ENCODE measurements at places on chromosomes 3 and 15.

- DNase-seq, result no peak
Measured at GRCh38 chr3:21331857-21332256, 419.2 kb downstream of the ZNF385D start.

DNA sequence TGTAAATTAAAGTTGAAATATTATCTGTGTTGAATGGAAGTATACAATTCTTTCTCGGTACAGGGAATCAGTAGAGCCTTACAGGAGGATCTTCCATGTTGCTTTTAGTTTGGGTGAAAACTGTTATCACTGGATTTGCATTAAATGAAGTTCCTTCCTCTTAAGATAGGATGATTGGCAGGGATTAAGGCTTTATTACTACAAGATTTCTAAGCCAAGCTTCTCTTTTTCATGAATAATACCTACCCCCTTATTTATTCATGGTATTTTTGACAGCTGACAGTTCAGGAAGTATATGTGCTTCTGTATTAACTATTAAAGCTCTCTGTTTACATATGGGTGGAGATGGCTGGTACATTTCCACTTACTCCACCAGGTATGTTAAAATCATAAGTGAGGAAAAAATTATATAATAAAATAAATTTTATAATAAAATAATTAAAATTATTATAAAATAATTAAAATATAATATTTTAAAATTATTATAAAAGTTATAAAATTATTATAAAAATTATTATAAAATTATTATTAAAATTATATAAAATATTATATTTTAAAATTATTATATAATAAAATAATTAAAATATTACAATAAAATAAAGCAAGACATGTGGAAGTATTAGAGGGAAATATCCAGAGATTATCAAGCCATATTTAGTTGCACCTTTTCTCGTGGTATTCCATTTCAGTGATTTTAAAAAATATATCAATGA is 332.9 kb downstream of the ROBO2 start:
- DNase-seq, result no peak

- no peak for DNase-seq
Measured at GRCh38 chr15:92951800-92952457, 51.8 kb downstream of the CHD2 start.

GRCh38 chr3:168322941-168323340 is 227.2 kb upstream of the GOLIM4 start:
- no peak for DNase-seq

- no peak for DNase-seq
Measured at GRCh38 chr3:89851974-89852621, 744.7 kb downstream of the EPHA3 start.

- no peak for DNase-seq
Measured at GRCh38 chr15:85854345-85855097, 59.8 kb upstream of the KLHL25 start.

DNA sequence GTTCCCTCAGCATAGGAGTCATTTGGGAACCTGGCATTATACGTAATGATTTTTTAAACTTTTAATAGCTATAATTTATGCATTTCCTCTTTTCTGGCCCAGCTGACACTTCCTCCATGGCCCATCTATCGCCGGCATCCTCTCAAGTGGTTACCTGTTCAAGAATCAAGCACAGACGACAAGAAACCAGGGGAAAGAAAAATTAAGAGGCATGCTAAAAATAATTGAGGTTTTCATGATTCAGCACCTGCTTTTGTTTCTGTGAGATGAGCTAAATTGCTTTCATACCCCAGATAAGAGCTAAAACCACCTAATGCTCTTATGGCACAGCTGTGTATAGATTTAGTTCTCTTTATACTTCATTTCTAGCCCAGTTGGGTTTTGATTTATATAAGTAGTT is 1.7 kb downstream of the SPCS1 start:
- DNase-seq, result no peak

DNA sequence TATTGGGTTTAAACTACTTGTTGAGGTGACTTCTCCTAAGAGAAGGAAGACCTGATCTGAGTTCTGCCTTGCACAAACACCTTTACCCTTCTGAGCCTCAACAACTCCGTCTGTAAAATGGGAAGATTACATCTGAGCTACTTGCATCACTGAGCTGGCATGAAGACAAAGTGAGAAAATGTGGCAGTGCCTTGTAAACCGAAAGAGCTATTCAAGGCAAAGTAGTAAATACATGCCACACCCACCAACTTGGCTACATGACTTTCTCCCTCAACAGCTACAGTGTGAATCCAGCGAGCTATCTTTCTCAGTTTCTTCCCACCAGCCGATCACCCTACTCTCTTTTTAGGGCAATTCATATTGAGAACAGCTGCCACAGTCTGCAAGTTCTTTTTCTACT is 148.3 kb downstream of the FOXB1 start:
- DNase-seq, result no peak

DNA sequence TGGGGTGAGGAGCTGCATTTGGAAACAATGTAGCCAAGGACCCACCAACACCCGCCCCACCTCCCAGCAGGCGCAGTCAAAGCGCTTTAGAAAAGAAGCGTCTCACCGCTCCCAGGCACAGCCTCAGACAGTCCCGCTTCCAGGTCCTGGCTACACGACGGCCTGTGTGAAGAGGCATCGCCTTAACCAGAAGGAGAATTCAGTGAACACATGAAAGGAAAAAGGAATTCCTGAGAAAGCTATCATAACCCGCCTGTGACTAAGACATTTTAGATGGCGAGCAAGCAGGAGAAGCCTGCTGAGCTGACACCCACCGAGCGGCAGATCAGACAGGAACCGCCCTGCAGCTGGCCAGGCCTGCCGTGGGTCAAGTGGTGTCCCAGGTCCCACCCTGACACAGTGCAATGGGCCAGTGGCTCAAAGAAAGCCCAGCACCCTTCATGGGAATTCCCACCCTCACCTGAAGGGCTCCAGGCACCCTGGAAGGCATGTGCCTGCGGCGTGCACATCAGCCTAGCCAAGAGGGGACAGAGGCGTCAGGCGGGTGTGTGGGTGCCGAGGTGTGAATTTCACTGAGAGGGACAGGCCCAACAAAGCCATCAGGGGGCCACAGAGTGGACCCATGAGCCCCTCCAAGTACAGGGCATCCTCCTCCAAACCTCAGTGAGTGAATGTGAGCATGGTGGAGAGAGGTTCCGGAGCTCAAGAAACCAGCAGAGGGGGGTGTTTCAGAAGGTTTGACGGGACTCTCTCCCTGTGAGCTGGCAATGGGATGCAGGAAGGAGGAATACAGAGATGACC is 144.8 kb downstream of the NSMCE3 start:
- no peak for DNase-seq

- DNase-seq, result no peak
Measured at GRCh38 chr3:89562373-89562772, 455.0 kb downstream of the EPHA3 start.
